NCI-H1417 treated with DMSO at 0.1 percent for 48 hours (cell line): ENCODE measurements at places on chromosomes 2 and 18.

DNA sequence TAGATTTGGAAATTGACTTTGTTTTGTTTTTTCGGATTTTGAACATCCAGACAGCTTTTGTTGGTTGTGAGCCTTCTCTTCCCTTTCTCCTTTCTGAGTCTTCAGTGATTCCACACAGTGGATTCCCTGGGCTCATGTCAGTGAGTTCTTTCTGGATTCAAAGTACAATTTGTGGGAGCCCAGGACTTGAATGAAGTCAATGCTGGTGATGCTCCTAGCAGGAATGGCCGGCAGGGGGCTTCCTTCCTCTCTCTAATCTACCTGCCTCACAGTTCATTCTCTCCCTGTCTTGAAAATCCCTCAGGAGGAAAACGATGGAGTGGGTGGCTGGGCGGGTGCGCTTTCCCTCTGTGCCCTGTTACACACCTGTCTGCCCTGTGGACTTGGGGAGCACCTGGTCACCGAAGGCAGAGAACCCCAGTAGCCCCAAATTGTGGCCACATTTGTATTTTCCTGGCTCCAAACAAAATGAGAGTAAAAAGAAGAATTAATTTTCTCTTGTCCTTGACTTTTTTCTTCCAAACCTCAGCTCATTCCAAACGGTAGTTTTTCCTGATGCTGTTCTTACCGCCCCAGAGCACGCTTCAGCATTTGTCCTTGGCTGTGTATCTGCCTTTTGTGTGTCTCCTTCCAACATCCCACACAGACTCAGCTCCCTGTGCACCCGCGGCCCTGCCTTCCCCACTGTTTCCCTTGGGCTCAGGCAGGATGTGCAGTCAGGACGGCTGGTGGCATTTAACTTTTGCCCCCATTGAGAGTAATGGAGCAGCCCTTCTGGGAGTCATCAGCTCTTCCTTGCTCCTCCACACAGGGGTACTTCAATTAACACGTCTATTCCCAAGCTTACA is 86.6 kb downstream of the MARCO start:
- DNase-seq: no peak

DNA sequence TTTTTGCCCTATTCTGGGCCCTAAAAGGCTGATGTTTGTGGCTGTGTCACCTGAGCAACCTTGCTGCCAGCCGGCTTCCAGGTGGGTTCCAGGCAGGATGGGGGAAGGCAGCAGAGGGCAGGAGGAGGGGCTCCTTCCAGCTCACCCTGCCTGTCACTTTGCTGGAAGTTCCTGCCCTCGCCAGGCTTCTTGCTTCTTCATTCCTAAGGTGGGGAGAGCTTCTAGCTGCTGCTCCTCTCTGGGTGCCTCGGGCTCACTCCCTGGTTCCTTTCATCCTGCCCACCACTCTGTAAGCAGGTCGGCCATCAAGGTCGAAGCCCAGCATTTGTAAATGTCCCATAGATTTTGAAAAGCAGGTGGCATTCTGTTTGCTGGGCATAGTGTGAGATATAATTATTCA is 249.4 kb upstream of the HS6ST1 start:
- no peak for DNase-seq

DNA sequence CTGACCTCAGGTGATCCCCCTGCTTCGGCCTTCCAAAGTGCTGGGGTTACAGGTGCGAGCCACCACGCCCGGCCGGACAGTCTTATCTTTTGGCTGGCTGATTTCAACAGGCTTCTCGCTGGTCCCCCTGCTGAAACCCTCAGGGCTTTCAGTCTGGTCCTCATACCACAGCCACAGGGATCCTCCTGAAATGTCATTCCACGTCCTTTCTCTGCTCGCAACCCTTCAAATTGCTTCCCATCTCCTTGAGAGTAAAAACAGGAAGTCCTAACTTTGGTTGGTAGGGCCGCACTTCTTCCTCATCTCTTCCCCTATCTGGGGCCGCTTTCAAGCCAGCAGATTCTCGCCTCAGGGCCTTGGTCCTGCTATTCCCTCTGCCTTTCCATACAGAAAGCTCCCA is 1.4 kb upstream of the CAB39 start:
- no peak for DNase-seq

DNA sequence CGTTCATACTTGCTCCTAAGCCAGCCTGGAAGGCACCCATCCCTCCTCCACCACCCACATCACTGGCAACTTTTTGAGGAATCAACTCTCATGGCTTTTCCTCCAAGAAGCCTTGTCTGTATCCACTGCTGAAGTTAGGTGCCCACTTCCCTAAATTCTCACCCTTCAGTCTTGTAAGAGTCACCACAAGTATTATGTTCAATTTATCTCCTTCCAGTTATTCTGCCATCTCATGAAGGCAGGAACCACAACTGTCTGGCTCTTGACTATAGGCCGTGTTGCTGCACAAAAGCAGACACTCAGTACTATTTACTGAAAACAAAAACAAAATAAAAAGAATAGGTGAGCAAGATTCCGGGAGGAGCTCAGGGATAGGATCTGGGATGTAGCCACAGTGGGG is 234.8 kb downstream of the CYRIA start:
- no peak for DNase-seq

DNA sequence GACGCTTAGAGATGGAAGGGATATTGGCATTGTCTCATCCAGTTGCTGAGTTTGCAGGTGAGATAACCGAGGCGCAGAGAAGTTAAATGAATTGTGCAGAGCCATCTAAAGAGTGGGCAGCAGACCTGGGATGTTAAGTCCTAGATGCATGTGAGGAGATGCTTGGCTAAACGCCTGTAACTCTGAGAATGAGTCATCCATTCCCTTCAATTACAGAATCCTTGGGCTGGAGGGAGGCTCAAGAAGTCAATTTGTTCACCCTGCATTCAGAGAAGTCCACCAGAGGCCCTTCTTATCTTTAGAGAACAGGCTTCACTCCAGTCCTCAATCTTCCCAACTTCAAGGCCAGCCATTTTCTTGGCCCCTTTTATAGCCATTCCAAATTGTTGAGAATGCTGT is 1.6 kb downstream of the EHD3 start:
- no peak for DNase-seq

GRCh38 chr2:150610670-150611279 is 123.3 kb upstream of the RND3 start:
- DNase-seq: no peak

GRCh38 chr2:191195021-191195420 is 44.2 kb upstream of the STAT4 start:
- DNase-seq: no peak

DNA sequence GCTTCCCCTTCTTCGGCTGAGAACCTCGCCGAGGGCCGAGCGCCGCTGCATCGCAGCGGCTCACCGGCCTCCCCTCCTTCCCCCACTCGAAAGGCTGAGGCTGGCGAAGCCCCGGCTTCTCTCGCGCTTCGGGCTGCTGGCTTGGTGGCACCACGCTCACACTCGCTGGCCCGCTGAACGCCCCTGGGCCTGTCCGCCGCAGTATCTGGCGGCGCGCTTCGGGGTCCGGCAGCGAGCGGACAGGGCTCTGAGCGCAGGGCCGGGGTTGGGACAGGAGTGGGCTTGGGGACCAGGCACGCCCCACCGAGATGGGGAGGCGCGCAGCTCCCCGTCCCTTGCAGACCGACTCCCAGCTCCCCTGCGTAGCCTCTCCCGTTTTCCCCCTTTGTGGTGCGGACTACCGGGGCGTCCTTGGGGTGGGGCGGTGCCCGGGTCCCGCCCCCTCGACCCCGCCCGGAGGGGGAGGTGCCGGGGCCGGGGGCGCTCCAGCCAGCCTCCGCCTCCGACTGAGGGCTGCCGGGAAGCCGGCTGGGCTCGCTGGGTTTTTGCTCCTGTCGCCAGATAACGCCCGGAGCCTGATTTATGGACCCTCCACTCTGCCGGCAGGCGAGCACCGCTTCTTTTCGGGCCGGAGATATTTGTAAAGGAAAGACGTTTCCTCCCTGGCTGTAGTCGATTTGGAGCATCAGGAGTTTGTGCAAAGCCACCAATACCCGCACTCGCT is 3.8 kb downstream of the GBX2 start:
- no peak for DNase-seq

- no peak for DNase-seq
Measured at GRCh38 chr18:52287151-52287550, 52.8 kb upstream of the DCC start.

DNA sequence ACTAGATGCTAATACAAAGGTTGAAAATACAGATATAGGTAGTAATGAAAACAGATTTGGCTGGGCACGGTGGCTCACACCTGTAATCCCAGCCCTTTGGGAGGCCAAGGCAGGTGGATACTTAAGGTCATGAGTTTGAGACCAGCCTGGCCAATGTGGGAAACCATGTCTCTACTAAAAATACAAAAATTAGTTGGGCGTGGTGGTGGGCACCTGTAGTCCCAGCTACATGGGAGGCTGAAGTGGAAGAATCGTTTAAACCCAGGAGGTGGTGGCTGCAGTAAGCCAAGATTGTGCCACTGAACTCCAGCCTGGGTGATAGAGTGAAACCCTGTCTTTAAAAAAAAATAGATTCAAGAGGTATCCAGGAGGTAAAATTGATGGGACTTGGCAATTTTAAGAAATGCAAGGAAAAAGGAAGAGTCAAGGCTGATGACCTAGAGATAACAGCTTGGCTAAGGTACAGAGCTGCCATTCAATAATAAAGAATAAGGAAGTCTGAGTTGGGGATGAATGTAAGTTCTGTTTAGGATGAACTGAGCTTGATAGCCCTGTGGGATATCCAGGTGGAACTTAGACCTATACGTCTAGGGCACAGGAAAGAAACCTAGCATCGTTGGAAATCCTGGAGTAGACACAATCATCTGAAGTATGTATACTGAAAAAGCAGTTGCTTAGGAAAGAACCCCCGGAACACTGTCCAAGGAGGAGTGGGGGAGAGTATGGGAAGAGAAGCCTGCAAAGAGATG is 9.1 kb downstream of the MAT2A start:
- DNase-seq: no peak

GRCh38 chr2:197097578-197098366 is 171.3 kb upstream of the PGAP1 start:
- no peak for DNase-seq

GRCh38 chr2:175036582-175037018 is 31.4 kb upstream of the CHN1 start:
- DNase-seq: no peak

DNA sequence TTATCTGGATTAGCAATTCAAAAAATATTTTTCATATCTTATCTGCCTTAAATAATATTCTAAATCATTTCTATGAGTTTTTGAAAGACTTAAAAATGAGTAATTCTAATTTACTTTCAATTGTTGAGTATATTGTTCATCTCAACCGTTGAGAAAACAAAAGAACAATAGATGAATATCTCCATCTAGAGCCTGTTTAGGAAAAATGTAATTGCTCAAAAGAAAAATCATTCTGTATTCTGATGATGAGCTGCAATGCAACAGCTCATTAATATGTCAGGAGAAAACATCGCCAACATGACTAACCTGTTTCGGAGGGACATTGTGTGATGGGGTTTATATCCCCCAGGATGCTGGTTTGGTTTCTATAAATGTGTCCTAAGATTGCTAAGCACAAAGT is 417.6 kb downstream of the SUCLG1 start:
- DNase-seq: no peak

- DNase-seq: no peak
Measured at GRCh38 chr18:69400976-69401225, 213 bp downstream of the DOK6 start.

DNA sequence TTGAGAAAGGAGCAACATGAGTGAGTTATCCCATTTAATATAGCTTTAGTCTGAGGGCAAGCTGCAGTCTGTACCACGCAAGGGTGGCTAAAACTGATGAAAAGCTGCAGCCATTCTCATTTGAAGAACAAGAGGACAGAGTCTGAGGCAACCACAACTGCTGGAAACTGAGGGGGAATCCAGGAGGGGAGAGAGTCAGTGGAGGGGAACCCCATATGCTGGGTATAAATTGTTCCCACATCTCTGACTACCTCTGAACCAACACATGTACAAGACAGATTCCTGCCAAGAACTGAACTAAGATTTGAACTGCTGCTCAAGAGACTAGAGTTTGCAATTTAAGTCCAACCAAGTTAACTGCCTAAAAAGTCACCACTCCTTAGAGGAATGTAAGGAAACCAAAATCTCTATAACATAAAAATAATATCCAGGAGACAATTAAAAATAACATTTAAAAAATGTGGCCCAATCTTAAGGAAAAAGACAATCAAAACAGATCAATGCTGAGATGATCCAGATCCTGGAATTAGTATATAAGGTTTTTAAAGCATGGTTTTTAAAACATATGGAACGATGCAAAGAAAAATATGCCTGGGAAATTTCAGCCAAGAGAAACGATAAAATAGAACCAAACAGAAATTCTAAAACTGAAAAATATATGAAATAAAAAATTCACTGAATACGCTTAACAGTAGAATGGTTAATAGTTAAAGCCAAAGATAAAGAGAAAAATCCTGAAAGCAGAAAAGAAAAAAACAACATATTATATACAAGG is 11.2 kb downstream of the CWC22 start:
- DNase-seq: no peak

DNA sequence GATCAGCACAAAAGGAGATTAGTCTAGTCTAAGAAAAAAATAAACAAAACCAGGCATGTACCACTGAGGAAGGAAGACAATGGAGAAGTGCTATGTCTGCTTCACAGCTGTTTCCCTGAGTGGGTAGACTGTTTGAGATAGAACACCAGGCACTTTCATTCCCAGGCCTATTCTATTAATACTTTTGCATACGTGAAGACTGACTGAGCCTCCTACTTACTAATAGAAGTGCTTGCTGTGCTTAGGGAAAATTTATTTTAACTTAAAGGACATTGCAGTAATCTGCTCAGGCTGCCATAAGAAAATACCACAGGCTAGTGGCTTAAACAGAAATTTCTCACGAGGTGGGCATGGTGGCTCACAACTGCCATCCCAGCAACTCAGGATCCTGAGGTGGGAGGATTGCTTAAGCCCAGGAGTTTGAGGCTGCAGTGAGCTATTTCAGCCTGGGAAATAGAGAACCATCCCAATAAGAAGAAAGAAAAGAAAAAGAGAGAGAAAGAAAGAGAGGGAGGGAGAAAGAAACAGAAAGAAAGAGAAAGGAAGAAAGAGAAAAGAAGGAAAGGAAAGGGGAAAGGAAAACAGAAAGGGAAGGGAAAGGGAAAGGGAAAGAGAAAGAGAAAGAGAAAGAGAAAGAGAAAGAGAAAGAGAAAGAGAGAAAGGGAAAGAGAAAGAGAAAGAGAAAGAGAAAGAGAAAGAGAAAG is 33.0 kb downstream of the CMPK2 start:
- DNase-seq: no peak

DNA sequence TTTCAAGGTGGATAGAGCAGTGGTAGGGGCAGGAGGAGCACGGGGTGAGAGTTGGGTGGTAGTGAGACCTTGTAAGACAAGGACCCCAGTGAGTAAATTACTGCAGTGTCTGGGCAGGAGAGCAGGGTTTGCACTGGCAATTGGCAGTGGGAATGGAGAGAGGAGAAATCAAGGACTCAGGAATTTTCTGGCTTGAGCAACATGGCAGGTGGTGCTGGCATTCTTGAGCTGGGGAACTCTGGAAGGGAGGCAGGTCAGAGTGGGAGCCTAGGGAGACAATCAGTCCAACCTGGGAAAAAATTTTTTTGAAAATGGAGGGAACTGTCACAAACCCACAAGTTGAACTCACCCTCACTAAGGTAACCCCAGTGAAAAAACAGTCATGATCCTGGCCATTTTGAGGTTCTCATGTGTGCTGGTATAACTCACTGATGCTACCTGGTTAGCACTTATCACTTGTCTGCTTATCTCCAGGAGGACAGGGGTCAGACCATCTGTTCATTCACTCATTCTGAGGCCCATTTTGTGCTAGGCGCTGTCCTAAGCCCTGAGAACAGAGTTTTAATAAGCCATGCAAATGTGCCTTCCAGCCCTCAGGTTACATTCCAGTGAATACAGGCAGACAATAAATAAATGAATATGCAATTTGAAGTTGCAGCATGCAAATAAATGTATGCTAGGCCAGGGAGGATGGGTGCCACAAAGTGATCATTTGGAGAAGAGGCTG is 92.2 kb upstream of the SEC11C start:
- DNase-seq: no peak

- no peak for DNase-seq
Measured at GRCh38 chr2:10380048-10380926, 67.8 kb downstream of the ODC1 start.
